ENCODE measurements at places on chromosomes 5 and 9.

- DNase-seq = no peak
These were observed 254.5 kb downstream of the ARRDC3 start for GRCh38 chr5:91128604-91129003.

- no peak for DNase-seq
These were observed 35.6 kb upstream of the LMNB1 start for GRCh38 chr5:126741361-126741760.

DNA sequence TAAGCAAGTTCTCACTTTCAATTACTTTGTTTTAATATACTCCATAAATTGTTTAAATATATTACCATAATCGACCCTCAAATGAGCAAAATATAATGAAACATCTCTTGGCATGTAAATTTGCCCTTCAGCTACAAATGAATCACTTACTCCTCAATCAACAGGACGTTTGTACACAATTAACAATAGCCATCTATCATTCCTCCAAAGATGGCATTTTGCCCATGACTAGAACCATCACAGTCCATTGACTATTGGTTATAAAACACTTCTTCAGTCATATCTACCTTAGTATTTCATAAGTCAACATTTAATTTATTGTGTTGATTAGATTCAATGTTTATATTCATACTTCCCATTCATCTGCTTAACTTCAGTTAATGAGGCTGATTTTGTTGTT lies 127.2 kb downstream of the CTNND2 start:
- DNase-seq = no peak

DNA sequence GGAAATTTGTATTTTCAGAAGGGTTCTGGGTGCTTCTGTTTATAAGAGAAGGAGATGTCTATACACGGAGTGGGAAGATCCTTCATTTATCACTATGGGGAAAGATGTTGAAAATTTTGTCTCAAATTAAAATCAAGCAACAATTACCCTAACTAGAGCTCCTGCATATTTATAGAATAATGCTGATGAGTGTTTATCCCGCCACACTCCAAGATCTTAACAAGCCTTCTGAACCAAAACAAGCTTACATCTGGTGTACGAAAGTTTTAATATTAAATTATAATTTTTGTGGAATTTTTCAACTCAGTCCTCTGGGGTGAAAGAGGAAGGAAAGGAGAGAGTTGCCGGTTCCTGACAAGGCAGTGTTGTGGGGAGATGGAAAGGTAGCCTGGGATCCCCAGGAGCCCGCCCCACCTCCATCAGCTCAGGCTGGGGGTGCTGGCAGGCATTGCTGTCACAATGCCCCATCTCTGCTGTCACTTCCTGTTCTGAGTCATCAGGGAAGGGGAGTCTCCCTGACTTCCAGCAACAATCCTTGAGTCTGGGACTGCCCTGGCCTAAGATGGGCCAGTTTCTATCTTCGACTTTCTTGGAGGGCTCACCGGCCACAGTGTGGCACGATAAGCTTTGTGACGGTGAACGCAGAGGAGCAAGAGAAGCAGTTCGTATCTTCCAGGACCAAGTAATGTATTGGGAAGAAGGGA lies 64.5 kb downstream of the ERAP1 start:
- DNase-seq = peak; percentile 23

DNA sequence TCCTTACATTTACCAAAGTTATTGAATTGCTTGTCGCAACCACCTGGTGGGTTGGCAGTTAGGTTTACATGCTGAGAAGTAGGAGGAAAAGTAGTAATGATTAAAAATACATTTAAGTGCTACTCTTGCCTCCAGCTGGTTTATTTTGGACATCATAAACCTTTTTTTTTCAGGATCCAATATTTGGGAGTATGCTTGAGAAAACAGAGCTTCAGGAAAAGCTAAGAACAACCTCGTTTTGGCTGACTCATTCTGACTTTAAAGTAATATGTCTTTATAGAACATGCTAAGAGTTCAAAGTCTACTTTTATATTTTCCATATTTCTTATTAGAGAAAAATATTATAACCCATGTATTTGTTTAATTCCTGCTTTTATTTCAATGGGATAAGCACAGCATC lies 41.7 kb upstream of the BNC2 start:
- no peak for DNase-seq

- DNase-seq = no peak
These were observed 55.4 kb downstream of the EFNA5 start for GRCh38 chr5:107615299-107615817.

GRCh38 chr9:88533951-88534455 lies 975 bp upstream of the NXNL2 start:
- peak; percentile 62 for DNase-seq

GRCh38 chr5:91332267-91333045 lies 50.7 kb downstream of the ARRDC3 start:
- DNase-seq = peak; percentile 35

GRCh38 chr9:108813951-108814601 lies 41.7 kb downstream of the ACTL7B start:
- DNase-seq = peak; percentile 48

GRCh38 chr5:57902095-57902494 lies 419.5 kb upstream of the ACTBL2 start:
- peak; percentile 86 for DNase-seq

GRCh38 chr5:151195622-151196021 lies 28.3 kb downstream of the CCDC69 start:
- peak; percentile 21 for DNase-seq

GRCh38 chr9:123825342-123826060 lies 104.4 kb downstream of the DENND1A start:
- peak; percentile 51 for DNase-seq

GRCh38 chr9:125749287-125749935 lies 2.2 kb downstream of the PBX3 start:
- no peak for DNase-seq

DNA sequence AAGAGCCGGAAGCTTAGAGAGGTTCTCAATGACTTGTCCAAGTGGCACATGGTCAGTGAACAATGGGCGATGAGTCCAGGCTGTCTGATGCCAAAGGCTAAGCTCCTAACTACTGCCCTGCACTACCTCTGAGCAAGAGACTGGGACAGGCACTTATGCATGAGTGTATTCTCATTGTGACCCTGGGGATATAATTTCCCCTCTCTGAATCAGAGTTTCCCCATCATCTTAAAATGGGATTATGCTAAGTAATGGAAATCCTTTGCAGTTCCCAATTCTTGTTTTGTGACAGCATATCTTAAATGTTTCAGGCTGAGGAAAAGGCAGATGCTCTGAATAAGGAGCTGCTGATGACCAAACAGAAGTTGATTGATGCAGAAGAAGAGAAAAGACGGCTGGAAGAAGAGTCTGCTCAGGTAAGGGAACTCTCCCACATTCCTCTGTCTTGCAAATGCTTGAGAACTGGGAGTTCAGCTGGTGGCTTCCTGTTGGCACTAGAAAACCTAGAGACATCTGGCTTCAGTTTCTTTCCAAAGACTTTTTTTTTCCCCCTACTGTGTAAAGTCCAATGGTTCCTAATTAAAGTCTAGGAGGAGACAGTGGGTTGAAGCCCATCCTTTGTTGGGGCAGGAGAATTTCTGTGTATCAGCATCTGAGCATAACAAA lies 64.1 kb downstream of the GPR21 start:
- DNase-seq = no peak

GRCh38 chr9:125748446-125749099 lies 1.4 kb downstream of the PBX3 start:
- no peak for DNase-seq

DNA sequence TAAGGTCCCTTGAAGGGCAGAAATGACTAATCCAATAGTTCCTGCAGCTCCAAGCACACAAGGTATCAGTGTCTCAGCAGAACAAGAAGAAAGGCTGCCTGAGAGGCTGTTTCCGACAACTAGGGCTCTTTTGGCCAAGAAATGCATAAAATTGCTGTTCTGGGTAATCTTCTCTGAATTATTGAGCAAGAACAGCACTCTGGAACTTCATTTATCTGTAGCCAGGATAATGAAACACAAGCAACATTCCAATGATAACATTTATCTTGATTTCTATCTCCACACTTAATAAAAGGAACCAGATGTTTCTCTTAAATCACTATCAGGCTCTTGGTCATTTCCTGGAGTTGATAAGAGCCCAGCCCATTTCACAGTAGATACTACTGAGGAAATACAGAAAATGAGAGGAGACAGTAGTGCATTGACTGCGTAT lies 17.0 kb upstream of the AUH start:
- DNase-seq = peak; percentile 74

- no peak for DNase-seq
These were observed 254.7 kb downstream of the MAN2A1 start for GRCh38 chr5:109944461-109944860.

DNA sequence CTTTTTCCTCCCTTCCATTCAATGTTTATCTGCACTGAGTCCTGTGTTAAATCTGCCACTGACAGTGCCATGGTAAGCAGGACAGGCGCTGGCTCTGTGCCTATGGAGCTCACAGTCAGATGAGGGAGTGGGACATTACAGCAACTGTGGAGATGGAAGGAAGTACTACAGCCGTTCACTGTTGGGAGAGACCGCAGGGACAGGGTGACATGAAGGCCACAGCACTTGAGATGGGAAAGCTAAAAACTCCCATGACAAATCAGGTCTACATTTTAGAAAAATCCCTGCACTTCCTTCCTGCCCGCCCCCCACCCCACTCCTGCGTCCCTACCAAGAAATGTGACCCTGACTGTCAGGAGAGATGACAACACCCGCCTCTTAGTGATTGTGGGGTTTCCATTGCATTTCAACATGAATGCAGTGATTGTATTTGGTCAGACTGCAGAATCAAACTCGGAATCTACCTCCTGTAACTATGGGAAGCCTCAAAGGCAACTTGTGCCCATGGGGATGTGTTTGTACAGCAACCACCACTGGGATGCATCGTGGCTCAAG lies 56.4 kb downstream of the GTF3C4 start:
- DNase-seq = no peak

DNA sequence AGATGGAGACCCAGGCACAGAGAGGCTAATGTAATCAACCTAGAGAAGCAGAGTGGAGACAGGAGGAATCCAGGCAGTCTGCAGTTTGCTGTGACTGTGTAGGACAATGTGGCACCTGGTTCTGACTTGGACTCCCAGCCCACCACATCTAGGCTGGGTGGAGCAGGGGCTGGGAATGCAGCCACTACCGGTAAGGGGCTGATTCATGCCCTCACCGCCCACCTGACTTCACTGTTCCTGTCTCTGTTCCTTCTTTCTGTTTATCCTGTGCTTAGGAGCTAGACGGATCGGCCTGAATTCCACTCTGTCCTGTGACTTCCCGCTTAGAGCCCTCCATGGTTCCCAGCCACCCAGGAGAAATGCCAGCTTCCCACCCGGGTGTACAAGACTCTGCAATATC lies 2.6 kb downstream of the PDLIM4 start:
- no peak for DNase-seq

DNA sequence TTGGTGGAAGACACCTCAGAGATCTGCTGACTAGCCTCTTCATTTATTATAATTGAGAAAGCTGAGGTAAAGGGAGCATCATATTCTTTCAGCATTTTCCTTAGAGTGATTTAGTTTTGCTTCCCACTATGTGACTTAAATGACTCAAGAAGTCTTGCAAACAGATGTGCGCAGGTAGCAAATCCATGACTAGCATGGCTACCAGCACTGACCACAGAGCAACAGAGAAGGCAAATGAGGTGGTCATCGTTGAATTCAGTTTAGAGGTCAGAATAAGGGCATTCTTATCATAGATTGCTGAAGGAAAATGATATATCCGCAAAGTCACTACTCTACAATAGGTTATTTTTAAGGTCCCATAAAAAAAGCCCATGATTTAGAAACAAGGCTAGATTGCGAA lies 162.2 kb downstream of the PIK3R1 start:
- no peak for DNase-seq

DNA sequence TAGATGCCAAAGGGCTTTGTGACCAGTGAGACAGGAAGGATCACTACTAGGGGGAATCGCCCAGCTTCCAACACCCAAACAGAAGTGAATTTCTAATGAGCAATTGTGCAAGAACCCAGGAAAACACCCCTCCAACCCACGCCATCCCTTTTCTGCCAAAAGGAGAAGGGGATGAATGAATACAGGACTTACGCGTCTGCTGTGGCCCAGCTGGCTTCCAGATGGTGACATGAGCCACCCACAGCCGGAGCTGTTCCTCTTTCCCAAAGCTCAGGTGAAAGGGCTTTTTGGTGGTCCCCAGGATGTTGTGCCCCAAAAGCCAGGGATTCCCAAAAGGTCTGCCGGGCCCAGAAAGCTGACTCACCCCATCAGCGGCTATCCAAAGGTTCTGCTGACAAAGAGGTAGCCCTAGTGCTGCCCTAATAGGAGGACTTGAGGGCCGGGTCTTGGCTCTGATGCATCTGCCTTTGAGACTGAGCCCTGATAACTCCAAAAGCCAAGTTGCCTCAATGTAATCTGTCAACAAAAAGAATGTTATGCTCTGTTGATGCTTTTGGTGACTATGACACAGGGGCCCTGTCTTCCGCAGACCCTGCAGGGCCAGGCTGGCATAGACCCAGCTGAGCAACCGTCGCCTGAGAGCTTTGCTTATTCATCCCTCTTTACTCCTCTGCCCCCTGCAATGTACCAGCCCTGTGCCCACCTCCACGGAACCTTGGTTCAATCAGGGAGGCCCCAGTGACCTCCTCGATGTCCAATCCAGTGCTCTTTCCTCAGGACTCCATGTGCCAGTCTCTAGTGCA lies 14.5 kb downstream of the GSN start:
- DNase-seq = peak; percentile 85

- no peak for DNase-seq
These were observed 1.6 kb downstream of the GTF3C4 start for GRCh38 chr9:132671620-132672412.

- peak; percentile 90 for DNase-seq
These were observed at the start of gene NR2F1 for GRCh38 chr5:93582677-93583438. NR2F1 (plus strand) TSS chr5:93583222; CDS start chr5:93585024, 1,802 bp downstream.

DNA sequence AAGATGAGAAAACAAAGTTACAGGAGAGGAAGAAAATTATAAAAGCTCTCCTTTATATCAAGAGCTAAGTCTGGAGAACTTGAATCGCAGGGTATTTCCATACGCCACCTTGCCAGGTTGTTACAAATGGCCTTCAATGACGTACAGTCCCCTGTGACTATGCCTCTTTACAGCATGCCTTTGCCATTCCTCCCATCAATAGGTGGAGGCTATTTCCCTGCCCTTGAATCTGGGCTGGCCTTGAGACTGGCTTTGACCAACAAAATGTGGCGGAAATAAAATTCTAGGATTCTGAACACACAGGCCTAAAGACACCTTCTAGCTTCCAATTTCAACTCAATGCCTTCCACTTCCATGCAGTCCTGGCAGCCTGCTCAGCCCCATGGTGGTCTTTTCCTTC lies 45.7 kb downstream of the TSSK1B start:
- no peak for DNase-seq

GRCh38 chr9:13568405-13568804 lies 288.9 kb upstream of the MPDZ start:
- no peak for DNase-seq

DNA sequence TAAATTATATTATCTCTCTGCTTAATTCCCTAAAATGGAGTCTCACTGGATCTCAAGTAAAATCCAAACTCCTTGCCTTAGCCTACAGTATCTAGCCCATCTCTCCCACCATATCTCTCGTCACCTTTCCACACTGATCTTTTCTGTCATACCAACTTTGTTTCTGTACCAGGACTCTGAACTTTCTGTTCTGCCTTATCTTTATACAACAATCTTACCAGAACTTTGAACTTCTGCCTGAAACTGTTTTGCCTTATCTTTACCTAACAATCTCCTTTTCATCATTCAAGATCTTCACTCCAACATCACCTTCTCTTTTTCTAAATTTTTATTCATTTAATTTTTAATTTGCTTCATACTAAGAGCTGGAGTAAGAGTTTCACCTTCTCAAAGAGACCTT lies 139.0 kb downstream of the CPLANE1 start:
- DNase-seq = no peak

GRCh38 chr5:32767948-32768467 lies 56.9 kb downstream of the NPR3 start:
- peak; percentile 76 for DNase-seq

- peak; percentile 5 for DNase-seq
These were observed 48.2 kb upstream of the ZNF169 start for GRCh38 chr9:94210616-94211603.

GRCh38 chr5:134523543-134524271 lies 1.8 kb upstream of the JADE2 start:
- DNase-seq = no peak
